Mesenchymal stem cell (in vitro differentiated cells and primary cell): ENCODE measurements at places on chromosomes 2 and 18.

- DNase-seq: no peak
- H3K4me1 ChIP-seq: no peaks in the 10 kb centered on the region
- peaks cover 20% of the 10 kb centered on the region for H3K27me3 ChIP-seq
- no peaks in the 10 kb centered on the region for H3K36me3 ChIP-seq
Measured at GRCh38 chr2:85719609-85720240, 25.6 kb downstream of the GNLY start.

DNA sequence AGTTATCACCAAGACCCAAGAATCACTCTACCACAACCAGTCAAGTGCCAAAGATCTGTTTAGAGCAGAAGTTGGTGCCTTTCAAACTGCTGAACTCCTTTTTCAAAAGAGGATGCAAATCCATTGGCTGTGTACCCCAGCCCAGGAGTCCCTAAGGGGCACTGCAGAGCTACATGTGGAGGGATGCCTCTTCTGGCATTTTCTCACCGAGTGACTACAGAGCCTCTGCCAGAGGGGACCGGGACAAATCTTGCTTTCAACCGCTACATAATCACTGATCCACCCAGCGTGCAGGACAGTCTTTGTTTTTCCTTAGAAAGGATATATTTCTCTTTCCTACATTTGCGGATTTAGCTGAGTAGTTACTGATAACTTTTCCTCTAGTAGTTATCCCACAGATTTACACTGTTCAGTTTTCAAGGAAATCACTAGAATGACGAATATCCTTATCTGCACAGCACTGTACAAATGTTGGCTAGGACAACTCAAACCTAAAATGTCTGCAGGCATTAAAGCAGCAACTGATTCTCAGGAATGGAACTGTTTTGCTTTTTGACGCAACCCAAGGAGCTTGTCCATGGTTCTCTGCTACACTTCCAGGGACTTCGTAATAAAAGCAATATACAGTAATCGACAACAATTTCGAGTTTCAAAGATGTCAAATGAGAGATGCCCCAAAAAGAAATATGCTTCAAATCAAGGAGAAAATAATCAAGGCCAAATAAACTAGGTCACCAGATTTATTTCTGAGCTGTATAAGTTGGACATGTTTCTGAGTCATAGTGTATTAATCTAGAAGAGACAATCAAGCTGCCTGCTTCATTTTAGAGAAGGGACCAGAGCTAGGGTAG, 24.1 kb downstream of the EPB41L3 start:
- H3K27ac ChIP-seq: no peak overlapping the region
- H3K4me3 ChIP-seq: peak overlapping the region; percentile 69
- no peaks in the 10 kb centered on the region for H3K4me1 ChIP-seq
- H3K27me3 ChIP-seq: no peaks in the 10 kb centered on the region
- no peaks in the 10 kb centered on the region for H3K36me3 ChIP-seq

- H3K4me3 ChIP-seq: no peak overlapping the region
- DNase-seq: no peak
- H3K27me3 ChIP-seq: no peaks in the 10 kb centered on the region
Measured at GRCh38 chr2:16194530-16194929, 254.2 kb downstream of the MYCN start.

DNA sequence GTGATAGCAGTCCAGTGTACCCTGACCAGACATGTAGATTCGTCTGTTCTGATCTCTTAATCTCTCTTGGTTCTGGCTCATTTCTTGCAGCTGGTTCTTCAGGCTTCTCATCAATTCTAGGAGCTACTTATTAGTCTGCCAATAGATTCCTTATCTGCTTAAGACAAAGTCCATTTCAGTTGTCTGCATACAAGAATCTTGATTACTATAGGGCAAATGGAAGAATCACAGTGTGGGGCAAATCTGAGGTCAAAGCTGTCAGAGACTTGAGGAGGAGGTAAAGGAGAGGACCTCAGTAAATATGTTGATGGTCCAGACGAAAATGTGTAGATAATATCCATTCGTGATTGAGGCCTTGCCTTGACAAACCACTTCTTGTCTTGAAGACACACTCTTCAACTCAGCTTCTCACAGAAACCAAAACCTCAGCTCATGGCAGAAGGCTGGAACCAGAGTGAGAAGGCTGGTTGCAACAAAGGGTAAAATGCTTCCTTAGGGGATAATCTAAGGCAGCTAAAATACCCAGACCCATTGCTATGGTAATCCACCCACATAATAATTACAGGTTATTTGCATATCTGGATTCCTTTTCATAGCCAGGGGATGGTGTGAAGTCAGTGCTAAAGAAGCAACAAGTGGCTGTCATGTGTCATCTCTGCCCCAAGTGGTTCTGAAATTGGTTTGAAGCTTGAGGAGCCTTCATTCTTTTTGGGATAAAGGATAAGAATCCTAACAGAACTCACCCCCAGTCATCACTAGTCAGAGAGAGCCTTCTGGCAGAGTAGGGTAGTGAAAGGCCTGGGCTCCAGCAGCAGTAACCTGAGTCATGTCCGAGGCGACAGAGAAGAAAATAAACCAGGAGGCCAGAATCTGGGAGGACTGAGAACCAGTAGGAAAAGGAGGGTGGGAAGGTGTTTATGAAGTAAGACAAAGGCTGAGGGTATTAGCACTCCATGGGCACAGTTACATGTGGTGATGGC, 29.2 kb upstream of the PELI1 start:
- no peaks in the 10 kb centered on the region for H3K4me1 ChIP-seq
- no peaks in the 10 kb centered on the region for H3K36me3 ChIP-seq
- H3K27me3 ChIP-seq: no peaks in the 10 kb centered on the region
- no peak overlapping the region for H3K27ac ChIP-seq
- DNase-seq: no peak

- H3K27me3 ChIP-seq: no peaks in the 10 kb centered on the region
- no peak overlapping the region for H3K4me3 ChIP-seq
- H3K27ac ChIP-seq: no peak overlapping the region
- H3K4me1 ChIP-seq: no peaks in the 10 kb centered on the region
Measured at GRCh38 chr18:65721619-65722018, 29.2 kb upstream of the CDH7 start.

- no peak overlapping the region for H3K4me3 ChIP-seq
- H3K36me3 ChIP-seq: no peaks in the 10 kb centered on the region
- DNase-seq: no peak
- H3K27ac ChIP-seq: no peak overlapping the region
Measured at GRCh38 chr2:238152771-238153688, 5.7 kb upstream of the ERFE start.

DNA sequence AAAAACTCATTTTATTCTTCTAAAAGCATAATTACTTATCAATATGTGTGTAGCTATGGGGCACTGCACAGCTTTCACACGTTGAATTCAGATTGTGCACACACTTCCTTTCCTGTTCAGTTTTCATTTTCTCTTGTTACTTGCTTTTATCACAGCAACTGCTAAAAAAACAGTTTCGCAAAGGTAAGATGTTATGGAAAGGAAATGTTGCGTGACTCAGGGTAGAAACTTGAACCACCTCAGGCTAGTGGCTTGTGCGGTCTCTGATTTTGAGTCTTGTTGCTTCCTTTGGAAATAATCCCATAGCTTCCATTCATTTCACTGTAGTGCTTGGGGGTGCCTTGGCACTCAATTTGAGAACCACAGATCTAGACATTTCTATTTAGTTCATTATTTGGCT, 171.9 kb downstream of the FMNL2 start:
- peaks cover 9% of the 10 kb centered on the region for H3K4me1 ChIP-seq
- peak overlapping the region; percentile 16 for H3K27ac ChIP-seq
- H3K36me3 ChIP-seq: no peaks in the 10 kb centered on the region
- no peaks in the 10 kb centered on the region for H3K27me3 ChIP-seq
- H3K4me3 ChIP-seq: no peak overlapping the region

DNA sequence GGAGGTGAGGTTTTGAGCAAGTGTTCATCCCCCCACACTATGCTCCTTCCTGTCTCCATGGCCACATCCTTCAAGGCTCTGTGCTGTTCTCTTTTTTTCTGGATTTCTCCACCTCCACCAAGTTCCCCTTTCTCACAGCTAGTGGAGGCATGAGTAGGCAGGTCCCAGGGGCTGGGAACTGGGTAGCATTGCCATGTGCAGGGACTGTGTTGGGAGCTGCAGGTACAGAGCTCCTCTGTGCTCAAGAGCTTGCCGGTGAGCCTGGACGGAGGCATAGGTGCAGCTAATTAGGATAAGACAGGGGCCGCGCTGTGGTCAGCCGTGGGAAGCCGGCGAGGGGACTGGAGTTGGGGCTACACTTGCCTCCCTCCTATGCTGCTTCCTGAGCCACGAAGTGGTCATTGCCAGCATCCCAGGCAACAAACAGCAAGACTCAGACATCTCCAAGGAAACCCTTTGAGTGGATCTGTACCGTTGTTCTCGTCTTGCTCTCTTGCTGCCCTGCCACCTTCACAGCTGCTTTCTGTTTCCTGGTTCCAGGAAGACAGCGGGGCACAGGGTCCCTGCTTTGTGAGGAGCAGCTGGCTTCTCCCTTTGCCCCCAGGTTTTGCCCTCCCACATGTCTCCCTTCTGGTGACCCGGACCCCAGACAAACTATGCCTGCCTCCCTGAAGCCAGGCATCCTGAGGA, 36.9 kb downstream of the ATOH8 start:
- DNase-seq: no peak
- H3K4me3 ChIP-seq: no peak overlapping the region
- H3K27me3 ChIP-seq: peaks cover 5% of the 10 kb centered on the region
- H3K27ac ChIP-seq: no peak overlapping the region

- no peak for DNase-seq
- H3K4me3 ChIP-seq: no peak overlapping the region
- H3K27ac ChIP-seq: no peak overlapping the region
- H3K4me1 ChIP-seq: no peaks in the 10 kb centered on the region
Measured at GRCh38 chr2:17000184-17000482, 334.5 kb upstream of the CYRIA start.

- peak overlapping the region; percentile 98 for H3K4me3 ChIP-seq
- no peaks in the 10 kb centered on the region for H3K27me3 ChIP-seq
- peak overlapping the region; percentile 81 for H3K27ac ChIP-seq
- H3K4me1 ChIP-seq: peaks cover 16% of the 10 kb centered on the region
- DNase-seq: peak; percentile 66
- peaks cover 38% of the 10 kb centered on the region for H3K36me3 ChIP-seq
Measured at GRCh38 chr2:98608962-98609604, 694 bp downstream of the UNC50 start.

DNA sequence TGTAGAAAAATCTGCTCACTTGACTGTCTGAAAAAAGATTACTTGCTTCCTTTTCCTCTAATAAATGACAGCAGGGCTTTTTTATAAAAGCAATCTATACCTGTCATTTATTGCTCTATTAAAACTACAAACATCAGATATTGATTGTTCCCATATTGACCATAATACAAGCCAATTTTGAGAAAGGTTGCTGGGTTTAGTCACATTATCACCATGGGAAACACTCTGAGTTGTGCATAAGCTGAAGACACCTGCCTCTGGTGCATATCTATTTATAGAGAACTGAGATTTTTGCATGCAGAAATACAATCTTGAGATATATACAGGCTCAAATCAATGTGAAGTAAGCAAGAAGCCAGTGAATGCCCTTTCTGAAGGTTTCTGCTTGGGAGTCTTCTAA, 853.9 kb downstream of the DCC start:
- no peak overlapping the region for H3K4me3 ChIP-seq
- no peak overlapping the region for H3K27ac ChIP-seq
- no peaks in the 10 kb centered on the region for H3K36me3 ChIP-seq
- no peak for DNase-seq
- H3K27me3 ChIP-seq: no peaks in the 10 kb centered on the region
- H3K4me1 ChIP-seq: no peaks in the 10 kb centered on the region

DNA sequence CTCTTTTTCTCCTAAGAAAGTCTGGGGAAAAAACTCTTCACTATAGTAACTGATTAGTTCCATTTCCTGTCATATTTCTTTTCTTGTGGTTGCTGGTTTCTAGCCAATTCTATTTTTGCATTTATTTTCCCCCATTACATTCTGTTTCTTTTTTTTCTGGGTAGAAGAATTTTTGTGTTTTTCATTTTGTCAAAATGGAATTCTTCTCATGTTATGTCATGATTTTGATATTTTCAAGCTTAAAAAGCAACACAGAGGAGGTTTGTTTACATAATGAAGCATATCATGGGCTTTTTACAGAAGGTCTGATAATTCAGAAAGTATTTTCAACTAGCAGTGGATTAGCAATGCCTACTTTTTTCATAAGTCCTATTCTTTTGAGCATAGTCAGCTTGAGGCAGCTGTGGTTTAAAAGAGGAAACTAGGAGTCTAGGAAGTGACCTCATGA, 102.0 kb downstream of the MAP2 start:
- peaks cover 1% of the 10 kb centered on the region for H3K4me1 ChIP-seq
- no peaks in the 10 kb centered on the region for H3K27me3 ChIP-seq
- peak overlapping the region; percentile 71 for H3K27ac ChIP-seq
- no peaks in the 10 kb centered on the region for H3K36me3 ChIP-seq

DNA sequence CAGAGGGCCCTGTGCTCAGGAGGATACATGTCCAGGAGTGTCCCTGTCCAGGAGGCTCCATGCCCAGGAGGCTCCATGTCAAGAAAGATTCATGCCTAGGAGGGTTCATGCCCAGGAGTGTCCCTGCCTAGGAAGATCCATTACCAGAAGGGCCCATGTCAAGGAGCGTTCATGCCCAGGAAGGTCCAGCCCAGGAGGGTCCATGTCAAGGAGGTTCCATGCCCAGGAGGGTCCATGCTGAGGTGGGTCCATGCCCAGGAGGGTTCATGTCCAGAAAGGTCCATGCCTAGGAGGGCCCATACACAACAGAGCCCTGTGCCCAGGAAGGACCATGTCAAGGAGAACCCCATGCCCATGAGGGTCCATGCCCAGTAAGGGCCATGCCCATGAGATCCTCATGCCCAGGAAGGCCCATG, 7.0 kb downstream of the GPR35 start:
- H3K4me1 ChIP-seq: peaks cover 2% of the 10 kb centered on the region
- no peak for DNase-seq
- H3K4me3 ChIP-seq: no peak overlapping the region
- H3K36me3 ChIP-seq: peaks cover 12% of the 10 kb centered on the region

DNA sequence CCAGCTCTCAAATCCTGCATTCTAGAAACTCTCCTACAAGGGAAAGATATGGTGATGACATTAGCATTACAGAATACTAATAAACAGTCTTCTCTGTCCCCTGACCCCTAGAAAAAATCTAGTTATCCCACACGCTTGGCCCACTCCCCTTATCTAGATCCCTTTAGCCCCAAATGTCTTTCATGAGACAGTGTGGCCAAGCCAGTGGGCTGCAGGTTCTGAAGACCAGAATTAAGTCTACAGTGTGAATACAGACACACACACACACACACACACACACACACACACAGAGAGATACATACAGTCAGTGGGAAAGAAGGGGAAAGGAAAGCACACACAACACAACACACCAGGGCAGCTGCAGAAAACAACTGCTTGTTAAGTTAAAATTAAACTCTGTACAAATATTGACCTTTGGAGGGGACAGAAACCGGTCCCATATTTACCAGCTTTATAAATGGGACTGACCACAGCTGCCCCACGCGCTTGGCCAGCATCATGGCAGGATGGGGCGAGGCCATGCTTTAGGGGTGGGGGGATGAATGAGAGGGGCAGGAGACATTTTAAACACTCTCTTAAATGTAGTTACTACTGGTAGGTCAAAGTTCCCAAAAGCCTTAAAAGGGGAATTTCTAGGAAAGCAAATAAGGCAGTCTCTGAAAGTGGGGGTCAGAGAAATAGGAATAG, 49.1 kb downstream of the NHEJ1 start:
- H3K4me1 ChIP-seq: no peaks in the 10 kb centered on the region
- no peaks in the 10 kb centered on the region for H3K36me3 ChIP-seq
- DNase-seq: no peak
- no peak overlapping the region for H3K27ac ChIP-seq
- no peaks in the 10 kb centered on the region for H3K27me3 ChIP-seq
